ENCODE measurements at places on chromosomes 5 and 9.

- DNase-seq, result no peak
Observed at GRCh38 chr5:56649569-56649968, 165.8 kb upstream of the MAP3K1 start.

DNA sequence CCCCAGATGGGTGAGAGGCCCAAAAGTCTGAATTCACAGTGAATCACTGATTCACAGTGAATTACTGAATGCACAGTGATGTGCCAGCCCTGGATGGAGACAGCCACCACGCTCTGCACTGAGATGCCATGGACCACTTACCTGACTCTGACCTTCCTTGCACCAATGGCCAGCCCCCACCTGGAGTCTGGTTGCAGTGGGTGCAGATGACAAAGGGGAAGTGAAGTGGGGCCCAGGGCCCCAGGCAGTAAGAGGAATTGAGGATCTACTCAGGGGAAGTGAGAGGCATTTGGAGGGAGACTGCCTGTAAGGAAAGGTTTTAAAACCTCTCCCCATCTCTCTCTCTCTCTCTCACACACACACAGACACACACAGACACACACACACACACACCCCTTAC, 412.1 kb downstream of the CYLC2 start:
- DNase-seq, result no peak

GRCh38 chr5:113255105-113255504, 179.7 kb downstream of the TSSK1B start:
- no peak for DNase-seq

- no peak for DNase-seq
Observed at GRCh38 chr5:153157156-153157555, 333.3 kb upstream of the GRIA1 start.

- DNase-seq, result no peak
Observed at GRCh38 chr9:6552498-6553121, 92.9 kb downstream of the GLDC start.

DNA sequence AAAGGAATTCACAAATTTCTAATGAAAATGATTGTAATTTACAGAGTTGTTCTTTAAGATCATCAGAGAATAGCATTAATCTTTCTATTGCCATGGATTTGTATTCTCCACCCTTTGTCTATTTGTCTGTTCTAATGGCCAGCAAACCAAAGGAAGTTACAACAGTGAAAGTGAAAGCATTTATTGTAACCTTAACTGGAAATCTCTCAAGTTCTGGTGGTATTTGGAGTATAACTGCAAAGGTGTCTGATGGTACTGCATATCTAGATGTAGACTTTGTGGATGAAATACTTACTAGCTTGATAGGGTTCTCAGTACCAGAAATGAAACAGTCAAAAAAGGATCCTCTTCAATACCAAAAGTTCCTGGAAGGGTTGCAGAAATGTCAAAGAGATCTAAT, 21.7 kb downstream of the RMI1 start:
- DNase-seq, result no peak

GRCh38 chr5:12272389-12272788, 368.1 kb upstream of the CTNND2 start:
- DNase-seq, result no peak

- no peak for DNase-seq
Observed at GRCh38 chr5:73912821-73913271, 286.9 kb downstream of the ARHGEF28 start.

- no peak for DNase-seq
Observed at GRCh38 chr5:133702791-133703770, 90.7 kb upstream of the FSTL4 start.

- DNase-seq, result no peak
Observed at GRCh38 chr5:10527281-10527950, 36.5 kb upstream of the ANKRD33B start.

DNA sequence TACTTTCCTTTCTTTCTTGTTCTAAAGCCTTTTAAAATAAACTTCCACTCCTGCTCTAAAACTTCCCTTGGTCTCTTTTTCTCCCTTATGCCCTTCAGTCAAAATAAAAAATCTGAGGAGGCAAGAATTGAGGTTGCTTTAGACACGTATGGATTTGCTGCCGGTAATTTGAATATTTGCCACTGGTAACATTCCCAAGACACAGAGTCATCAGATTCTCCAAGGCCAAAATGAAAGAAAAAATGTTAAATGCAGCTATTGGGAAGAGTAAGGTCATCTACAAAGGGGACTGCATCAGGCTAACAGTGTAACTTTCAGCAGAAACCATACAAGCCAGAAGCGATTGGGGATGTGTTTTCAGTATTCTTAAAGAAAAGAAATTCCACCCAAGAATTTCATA, 311.1 kb downstream of the CDH18 start:
- DNase-seq, result no peak

- DNase-seq, result no peak
Observed at GRCh38 chr5:9922719-9923118, 292.6 kb upstream of the TAS2R1 start.

- DNase-seq, result no peak
Observed at GRCh38 chr5:31193116-31193515, 370 bp upstream of the CDH6 start.

- no peak for DNase-seq
Observed at GRCh38 chr5:132384506-132385050, 15.1 kb downstream of the SLC22A5 start.

GRCh38 chr5:50711280-50711679, 44.8 kb downstream of the PARP8 start:
- DNase-seq, result no peak

DNA sequence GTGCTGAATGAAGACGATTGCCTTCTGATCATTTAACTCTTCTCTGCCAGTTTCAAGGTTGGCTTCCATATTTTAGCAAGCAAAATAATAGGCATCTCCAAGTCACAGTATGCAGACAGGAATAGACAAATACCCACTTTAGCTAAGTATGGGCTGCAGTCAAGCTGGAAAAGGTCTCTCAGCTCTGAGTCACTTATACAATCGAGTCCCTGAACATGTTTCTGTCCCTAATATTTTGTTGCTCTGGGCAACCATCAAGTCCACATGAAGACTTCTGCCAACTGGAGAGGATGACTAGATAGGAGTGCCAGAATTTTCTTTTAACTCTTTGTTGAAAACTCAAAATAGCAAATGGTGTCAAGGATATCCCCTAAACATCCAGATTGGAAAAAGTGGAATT, 575.3 kb downstream of the RAB3C start:
- no peak for DNase-seq

- DNase-seq, result no peak
Observed at GRCh38 chr9:88874391-88874790, 116.9 kb upstream of the S1PR3 start.

DNA sequence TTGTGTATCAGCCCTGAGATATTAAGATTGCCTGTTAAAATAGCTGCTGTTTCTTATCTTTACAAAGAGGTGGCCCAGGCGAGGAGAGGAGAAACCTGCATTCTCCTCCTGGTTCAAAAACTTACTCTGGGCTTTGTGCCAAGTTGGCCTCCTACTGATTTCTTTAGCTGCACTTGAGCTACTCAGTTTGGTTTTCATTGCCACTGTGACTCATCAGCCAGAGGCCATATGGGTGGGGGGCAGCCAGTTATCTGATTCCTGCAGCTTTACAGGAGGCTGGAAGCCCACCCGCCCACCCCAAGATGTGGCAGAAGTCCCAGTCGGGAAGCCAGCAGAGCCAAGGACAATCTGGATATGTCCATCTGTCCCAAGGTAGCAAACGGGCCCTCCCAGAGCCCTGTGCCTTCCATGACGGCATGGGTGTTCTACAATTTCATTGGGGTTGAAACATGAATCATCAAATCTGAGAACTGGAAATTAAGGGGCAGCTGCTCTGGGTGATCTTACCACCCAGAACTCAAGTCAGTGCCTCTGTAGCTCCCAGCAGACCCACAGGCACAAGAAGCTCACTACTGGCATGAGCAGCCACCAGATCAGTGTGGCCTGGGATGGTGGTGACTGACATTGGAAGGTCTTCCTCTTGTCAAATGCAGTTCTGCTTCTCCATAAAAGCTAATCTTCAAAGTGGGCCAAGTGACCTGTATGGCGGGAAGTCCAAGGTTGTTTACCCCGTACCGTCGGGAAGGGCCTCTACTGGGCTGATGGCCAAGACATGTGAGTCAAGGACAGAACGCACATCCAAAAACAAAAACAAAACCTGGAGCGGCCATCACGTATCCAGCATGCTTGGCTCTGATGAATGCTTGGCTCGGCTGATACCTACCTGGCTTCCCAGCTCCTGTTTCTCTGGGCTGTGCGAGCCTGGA, 15.6 kb downstream of the FCN2 start:
- DNase-seq, result no peak

- no peak for DNase-seq
Observed at GRCh38 chr9:71592400-71592799, 175.9 kb downstream of the CEMIP2 start.

DNA sequence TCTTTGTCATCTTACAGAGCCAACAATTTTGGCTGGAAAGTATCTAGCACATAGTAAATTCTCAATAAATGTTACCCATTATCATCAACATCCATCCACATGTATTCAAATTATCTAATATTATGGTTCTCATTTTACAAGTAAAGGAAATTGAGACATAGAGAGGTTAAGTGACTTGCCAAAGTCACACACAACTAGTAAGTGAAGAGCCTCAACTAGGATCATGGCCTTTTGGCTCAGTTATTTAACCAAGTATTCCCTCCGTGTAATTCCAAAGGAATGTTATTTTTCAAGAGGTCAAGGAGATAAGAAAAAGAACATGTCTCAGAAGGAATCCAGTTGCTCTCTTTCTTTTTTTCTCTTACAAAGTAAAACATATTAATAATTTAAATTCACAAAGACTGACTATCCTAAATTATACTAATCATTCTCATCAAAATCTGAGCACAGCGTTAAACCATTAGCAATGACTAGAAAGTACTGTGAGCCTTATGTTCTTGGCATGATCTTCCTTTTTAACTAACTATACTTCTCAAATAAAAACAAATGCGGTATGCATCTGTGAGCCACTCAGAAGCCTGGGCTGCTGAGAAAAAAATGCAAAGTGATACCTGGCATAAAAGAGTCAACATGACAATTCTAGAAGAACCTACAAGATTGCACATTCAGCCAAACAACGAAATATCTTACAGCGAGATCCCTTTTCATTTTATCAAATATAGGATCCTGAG, 350.9 kb downstream of the GLIS3 start:
- no peak for DNase-seq

DNA sequence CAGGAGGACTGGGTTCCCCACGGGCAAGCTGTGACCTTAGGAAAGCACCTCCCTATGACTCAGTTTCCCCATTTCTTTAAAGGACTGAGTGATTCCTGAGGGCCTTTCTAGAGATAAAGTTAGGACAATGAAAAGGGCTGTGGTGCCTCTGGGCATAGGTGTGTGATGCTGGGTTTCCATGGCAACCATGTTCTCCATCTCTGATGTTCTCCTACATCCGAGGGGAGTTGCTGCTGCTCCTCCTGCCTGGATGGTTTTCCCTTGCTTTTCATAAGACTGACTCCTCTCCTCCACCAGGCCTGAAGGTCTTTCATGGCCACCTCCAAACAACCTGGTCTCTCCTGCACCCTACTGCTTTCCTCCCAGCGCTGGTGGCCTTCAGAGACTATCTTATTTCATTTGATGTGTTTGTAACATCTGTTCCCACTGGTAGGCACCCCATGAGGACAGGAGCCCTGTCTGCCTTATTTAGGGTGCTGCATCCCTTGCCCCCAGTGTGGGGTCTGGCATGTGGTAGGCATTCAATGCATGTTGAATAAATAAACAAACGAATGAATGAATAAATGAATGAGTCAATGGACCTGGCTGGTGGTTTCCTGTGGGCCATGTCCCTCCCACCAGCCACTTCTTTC, 112.2 kb upstream of the HAND1 start:
- no peak for DNase-seq

DNA sequence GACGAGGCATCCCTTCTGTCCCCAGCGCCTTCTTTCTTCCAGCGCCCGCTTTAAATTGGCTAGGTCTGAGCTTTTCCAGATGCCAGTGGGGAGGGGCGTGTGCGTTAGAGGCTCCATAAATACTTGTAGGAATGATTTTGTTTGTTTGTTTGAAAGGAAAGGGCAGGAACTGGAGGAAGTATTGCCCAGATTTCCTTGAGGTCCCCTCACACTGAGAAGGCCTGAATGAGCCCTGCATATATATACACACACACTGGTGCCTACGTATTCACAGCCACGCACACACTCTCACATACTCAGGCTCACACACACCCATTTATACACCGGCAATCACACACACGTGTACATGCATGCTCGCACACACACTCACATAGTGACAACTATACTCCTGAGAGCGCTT, 1.0 kb upstream of the SLIT3 start:
- no peak for DNase-seq

GRCh38 chr9:127144670-127145445, 22.4 kb upstream of the ANGPTL2 start:
- no peak for DNase-seq

DNA sequence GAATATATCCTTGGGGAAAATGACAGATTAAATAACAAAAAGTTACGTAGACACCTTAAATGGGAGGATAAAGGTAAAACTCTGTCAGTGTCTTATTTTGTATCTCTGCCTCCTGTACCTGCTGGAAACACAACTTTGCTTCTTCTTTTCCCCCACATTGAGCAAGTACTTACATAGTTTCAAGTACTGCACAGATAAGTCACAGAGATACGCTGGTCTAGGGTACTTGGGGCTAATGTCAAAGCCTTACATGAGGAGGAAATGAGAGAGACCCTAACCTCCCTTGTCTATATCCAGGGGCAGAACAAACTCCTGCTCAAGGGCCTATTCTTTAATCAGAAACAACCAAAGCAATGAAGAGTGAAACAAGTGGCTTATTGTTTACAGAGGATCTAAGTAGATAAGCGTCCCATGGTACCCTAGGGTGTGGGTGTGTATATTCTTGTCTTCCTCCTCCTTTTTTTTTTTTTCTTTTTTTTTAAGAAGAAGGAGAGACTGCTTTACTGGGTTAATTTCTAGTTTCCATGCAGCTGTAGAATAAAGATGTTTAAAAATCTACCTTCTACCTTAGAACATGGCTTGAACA, 43.1 kb downstream of the ELL2 start:
- DNase-seq, result no peak

DNA sequence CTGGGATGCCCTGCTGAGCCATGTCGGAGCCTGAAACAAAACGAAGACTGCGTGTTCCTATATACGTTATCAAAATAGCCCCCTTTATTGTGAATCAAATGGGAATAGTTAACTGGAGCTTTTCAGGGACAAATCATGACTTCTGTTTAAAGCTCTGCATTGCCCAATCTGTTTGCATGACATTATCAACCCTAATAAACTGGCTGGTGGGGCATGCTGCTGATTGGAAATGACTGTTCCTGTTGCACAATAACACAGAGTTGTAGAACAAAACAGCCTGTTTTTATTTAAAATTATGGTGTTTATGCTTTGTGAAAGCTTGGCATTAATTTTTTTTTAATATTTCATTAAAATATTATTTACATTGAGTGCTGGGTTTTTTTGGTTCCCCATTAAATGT, 215.5 kb downstream of the TMEM167A start:
- DNase-seq, result no peak

GRCh38 chr5:67033880-67034651, 162.5 kb downstream of the CD180 start:
- no peak for DNase-seq

- no peak for DNase-seq
Observed at GRCh38 chr9:116365056-116365471, 211.5 kb downstream of the PAPPA start.

- DNase-seq, result no peak
Observed at GRCh38 chr5:5716665-5717064, 294.2 kb downstream of the ICE1 start.

GRCh38 chr9:13387734-13388067, 108.2 kb upstream of the MPDZ start:
- DNase-seq, result no peak

- DNase-seq, result peak; percentile 49
Observed at GRCh38 chr5:81787474-81788242, 36.8 kb upstream of the SSBP2 start.

GRCh38 chr9:120865809-120866208, 11.2 kb downstream of the PHF19 start:
- no peak for DNase-seq

- no peak for DNase-seq
Observed at GRCh38 chr9:88579050-88579715, 44.2 kb downstream of the NXNL2 start.

Data from omental fat pad (tissue), 4 donors.